ENCODE measurements at places on chromosomes 3 and 15. TPM values are rescaled to one million over a fixed set of nuclear protein-coding genes. Genes with fewer than 3 reads are reported as not detected.

The TMEM158 gene
- 24.4 TPM for total RNA-seq

The PML gene
- 74.7 TPM for total RNA-seq

DNA sequence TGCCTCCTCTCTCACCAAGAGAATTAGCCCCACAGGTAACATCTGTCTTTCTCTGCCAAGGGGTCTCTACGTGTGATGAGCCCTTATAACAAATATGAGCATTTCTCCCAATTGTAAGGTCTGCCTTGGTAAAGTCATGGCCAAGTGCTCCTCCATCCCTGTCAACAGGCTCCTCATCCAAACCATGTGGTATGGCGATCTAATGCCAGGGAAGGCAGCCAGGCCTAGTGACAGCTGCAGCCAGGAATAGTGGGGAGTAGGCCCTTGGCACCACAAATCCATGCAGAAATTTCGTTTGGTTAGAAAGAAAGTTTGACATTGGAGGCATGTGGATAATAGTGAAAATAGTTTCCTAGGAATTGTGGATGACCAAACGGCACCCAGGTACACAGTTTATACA lies 4.7 kb upstream of the LRTM1 start:
- H3K27ac ChIP-seq, result no peak overlapping the region
- H3K36me3 ChIP-seq, result no peaks in the 10 kb centered on the region
- H3K4me1 ChIP-seq, result no peaks in the 10 kb centered on the region
- no peak for DNase-seq
- H3K4me3 ChIP-seq, result no peak overlapping the region

The SNX33 gene
- total RNA-seq, result 28.7 TPM

DNA sequence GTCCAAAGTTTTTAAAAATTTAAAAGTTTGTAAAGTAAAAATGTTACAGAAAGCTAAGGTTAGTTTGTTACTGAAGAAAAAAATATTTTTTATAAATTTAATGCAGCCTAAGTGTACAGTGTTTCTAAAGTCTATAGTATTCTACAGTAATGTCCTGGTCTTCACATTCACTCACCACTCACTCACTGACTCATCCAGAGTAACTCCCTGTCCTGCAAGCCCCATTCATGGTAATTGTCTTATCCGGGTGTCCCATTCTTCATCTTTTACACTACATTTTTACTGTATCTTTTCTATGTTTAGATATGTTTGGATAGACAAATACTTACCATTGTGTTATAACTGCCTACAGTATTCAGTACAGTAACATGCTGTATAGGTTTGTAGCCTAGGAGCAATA lies 36.7 kb upstream of the ATP10A start:
- no peaks in the 10 kb centered on the region for H3K36me3 ChIP-seq
- no peaks in the 10 kb centered on the region for H3K27me3 ChIP-seq
- peaks cover 54% of the 10 kb centered on the region for H3K4me1 ChIP-seq
- no peak overlapping the region for H3K4me3 ChIP-seq
- H3K27ac ChIP-seq, result peak overlapping the region; percentile 82

DNA sequence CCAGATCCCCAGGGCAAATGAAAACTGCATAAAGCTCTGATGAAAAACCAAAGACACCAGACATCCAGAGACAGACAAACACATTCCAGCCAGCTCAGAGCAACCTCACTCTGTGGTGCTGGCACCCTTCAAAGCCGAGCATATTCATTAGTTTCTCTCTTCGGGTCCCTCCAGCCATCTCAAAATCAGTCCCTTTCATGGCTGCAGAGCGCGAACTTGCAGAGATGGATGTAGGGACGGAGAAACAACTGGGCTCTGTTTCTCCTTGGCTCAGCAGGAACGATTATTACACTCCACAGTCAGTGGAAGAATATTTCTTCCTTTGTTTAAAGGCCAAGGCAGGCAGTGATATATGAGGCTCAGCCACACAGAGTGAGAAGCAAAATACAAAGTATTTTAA lies 50.4 kb upstream of the SYN2 start:
- no peak for DNase-seq
- no peak overlapping the region for H3K4me3 ChIP-seq
- no peak overlapping the region for H3K27ac ChIP-seq
- no peaks in the 10 kb centered on the region for H3K36me3 ChIP-seq
- no peaks in the 10 kb centered on the region for H3K4me1 ChIP-seq
- no peaks in the 10 kb centered on the region for H3K27me3 ChIP-seq

The SLC49A4 gene
- 24.6 TPM for total RNA-seq

- no peak overlapping the region for H3K4me3 ChIP-seq
- no peak overlapping the region for H3K27ac ChIP-seq
- H3K36me3 ChIP-seq, result peaks cover 5% of the 10 kb centered on the region
- peaks cover 7% of the 10 kb centered on the region for H3K4me1 ChIP-seq
Observed at GRCh38 chr3:5184499-5184898, 3.0 kb upstream of the EDEM1 start.

The NAALADL2 gene
- total RNA-seq, result 81.0 TPM

- H3K27me3 ChIP-seq, result 0 out of 2 replicates have a peak, but pooled peaks cover 10% of the 10 kb centered on the region
- H3K4me3 ChIP-seq, result peak overlapping the region; percentile 95
- DNase-seq, result peak; percentile 79
- H3K4me1 ChIP-seq, result peaks cover 12% of the 10 kb centered on the region
Observed at GRCh38 chr15:82044373-82045178, 1.2 kb downstream of the MEX3B start.

DNA sequence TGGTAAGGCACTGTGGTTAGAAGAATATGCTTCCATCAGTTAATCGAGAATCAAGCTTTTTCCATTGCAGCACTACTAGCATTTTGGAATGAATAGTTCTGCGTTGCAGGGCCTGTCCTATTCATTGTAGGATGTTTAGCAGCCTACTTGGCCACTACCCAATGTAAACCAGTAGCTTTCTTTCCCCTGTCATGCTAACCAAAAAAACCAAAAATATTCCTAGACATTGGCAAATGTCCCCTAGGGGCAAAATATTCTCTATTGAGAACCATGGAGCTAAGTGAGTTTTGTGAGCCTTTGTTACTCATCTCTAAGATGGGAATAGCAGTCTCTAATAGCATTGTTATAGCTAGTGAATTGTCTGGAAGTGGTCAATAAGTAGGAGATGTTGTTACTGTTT lies 187.2 kb downstream of the CADPS start:
- H3K27me3 ChIP-seq, result no peaks in the 10 kb centered on the region
- DNase-seq, result peak; percentile 54
- no peaks in the 10 kb centered on the region for H3K36me3 ChIP-seq
- H3K27ac ChIP-seq, result no peak overlapping the region
- no peak overlapping the region for H3K4me3 ChIP-seq

All from GM23248 (cell line).